HFF-Myc (cell line): ENCODE measurements at places on chromosomes 6 and 20.

- DNase-seq = peak; percentile 16
Observed at GRCh38 chr6:169371344-169372127, 117.9 kb upstream of the THBS2 start.

DNA sequence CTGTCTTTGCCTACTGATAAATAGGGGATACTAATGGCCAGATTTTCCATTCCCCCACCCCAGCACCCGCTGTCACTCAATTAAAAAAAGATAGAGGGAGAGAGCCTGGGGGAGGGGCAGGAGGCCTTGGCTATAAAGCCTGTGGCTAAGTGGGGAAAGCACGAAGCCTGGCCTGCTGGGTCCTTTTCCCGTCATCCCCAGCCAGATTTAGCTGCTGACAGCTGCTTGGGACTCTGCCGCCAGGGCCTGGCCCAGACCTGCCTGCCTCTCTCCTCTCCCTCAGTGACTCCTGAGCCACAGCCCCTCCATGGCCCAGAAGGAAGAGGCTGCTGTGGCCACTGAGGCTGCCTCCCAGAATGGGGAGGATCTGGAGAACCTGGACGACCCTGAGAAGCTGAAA is at the start of gene APOBEC2:
Gene APOBEC2, plus strand, starts transcription at position 162 of the 400 bp plus-strand sequence. Its CDS starts 146 bp downstream, at position 308.
- DNase-seq = no peak

DNA sequence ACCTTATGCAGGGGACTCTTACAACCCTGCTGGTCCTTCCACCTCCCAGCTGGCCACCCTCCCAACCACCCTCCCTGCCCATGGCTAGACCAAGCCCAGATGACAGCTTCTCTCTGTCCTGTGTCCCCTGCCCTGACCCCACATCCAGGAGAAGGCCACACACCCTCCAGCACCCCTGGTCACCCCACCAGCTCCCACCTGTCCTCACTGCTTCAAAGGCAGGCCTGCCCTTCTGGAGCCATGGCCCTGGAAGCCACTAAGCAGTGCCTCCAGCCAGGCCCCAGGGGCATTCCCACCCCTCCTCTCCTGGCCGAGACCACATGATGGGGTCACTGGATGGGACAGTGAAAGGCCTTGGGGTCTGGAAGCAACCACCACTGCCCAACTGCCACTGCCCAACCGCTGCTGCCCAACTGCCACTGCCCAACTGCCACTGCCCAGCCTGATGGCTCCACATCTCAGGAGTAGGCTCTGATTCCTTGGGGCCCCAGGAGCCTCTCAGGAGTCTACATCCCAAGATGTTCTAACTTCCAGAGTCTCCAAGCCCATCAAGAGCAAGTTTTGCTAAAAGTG is 30.5 kb downstream of the UBD start:
- no peak for DNase-seq

- peak; percentile 16 for DNase-seq
Observed at GRCh38 chr6:79777713-79778579, 146.8 kb downstream of the SH3BGRL2 start.

DNA sequence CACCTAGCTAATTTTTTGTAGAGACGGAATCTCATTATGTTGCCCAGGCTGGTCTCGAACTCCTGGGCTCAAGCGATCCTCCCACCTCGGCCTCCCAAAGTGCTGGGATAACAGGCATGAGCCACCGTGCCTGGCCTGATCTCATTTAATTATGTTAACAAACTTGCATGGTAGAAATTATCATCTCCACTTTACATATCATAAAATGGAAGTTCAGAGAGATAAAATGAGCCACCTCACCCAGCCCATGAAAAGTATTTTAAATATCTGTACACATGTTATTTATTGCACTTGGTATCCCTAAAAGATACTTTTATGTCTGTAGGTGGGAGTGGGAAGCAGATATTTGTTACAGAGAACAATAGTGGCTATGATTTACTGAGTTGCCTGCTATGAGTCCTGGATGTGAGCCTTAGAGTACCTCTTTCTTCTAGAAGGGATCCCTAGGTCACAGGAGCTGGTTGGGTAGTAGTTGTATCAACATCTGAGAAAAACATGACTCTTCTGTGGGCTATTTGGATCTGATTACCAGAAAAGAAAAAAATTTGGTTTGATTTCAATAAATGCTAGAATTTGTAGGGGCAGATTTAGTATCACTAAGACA is 52.4 kb upstream of the EIF2S2 start:
- DNase-seq = no peak

DNA sequence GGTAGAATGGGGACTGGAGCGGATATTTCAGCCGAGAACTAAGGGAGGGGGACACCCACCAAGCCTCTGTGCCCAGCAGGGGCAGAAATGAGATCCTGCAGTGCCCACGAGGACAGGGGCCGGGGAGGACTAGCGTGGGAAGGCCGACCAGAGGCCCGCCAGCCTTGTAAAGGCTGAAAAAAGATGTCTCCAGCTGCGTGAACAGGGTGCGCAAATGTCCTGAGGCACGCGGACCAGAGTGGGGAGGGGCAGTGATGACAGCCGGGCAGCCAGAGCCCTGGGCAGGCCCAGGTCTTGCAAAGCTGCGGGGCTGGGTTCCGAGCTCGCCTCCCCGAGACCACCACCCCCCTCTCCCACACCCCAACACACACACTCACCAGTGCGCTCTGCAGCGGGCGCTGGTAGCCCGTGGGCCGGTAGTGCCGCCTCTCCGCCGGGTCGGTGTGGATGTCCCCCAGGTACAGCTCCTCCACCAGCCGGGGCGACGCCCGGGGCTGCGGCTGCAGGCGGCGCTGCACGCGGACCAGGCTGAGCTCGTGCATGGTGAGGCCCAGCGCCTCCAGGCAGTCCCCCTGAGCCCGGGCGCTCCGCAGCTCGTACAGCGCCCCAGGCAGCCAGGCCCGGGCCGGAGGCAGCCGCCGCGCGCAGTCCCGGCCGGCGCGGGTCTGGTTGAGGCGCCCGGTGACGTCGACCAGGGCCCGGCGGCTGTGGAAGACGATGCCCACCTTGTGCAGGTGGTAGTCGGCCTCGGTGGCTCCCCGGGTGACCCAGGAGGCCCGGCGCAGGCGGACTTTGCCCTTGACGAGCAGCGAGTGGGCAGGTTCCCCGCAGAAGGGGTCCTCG is 48.2 kb downstream of the APCDD1L start:
- DNase-seq = no peak

GRCh38 chr6:345747-346385 is 45.7 kb upstream of the IRF4 start:
- no peak for DNase-seq

DNA sequence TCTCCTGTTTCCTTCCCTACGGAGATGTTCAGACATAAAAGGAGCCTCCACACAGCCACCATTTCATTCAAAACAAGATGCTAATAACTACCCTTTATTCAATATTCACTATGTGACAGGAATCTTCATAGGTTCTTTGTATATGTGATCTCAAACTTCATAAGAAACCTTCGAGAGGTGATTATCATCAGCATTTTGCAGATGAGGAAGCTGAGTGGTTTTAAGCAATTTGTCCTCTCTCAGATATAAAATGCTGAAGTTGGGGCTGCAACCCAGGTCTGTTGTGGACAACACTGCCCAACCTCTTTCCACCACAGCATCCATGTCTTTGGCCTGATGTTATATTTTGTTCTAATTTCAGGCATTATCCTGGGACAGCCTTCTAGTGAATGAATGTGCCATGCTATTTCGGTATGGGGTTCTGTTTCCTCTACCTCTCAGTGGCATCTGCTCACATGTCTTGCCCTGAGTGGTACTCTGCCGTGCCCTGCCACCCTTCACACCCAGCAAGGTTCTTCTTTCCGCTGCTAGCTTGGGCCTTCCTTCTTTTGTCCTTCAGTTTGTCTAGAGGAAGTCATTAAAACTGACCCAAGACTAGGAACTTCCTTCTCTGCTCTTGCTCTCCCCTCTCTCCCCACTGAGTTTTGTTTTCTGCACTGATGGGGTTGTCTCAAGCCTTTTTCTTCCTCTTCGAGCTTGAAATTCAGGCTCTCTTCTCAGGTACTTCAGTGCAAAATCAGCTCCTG is 300.9 kb upstream of the PRDM1 start:
- no peak for DNase-seq

- DNase-seq = no peak
Observed at GRCh38 chr20:53884859-53885541, 185.4 kb downstream of the BCAS1 start.

- DNase-seq = no peak
Observed at GRCh38 chr6:157272372-157272771, 50.9 kb downstream of the TMEM242 start.

- no peak for DNase-seq
Observed at GRCh38 chr20:37475252-37475651, 45.8 kb upstream of the NNAT start.
